GM19239 (cell line): ENCODE measurements at places on chromosomes 5 and 9.

DNA sequence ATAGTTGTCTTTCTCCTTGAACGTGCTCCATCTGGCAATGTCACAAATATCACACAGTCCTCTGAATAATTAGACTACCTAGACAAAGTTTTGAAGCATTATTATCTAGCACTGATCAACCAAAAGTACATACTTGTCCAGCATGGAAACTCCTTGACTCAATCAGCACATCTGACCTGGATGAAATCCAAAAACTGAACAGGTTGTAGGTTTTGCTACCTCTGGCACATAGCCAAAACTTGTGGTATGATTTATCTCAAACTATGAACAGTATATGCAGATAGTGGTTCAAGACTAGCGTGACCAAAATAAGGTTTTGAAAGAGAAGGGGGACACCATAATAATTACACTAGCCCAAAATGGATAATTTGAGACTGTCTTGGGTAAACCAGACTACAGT is 158.1 kb downstream of the ARRDC3 start:
- no peak for DNase-seq

- no peak for DNase-seq
Measured at GRCh38 chr5:56574778-56575177, 240.6 kb upstream of the MAP3K1 start.

DNA sequence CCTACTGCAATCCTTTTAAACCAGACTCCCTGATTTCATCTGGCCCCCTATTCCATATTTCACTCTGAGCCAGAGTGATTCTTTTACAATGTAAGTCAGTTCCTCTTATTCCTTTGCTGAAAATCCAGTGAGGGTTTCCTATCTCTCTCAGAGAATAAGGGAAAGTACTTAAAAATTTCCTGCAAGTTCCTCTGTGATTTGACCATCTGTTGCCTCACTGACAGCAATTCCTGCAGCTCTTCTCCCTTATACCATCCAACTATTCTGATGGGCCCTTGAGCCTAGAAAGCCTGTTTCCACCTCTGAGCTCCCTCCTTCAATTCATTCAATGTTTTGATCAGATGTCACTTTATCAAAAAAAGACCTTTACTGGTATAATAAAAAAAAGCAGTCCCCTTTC is 317.1 kb upstream of the CCNH start:
- DNase-seq: no peak

GRCh38 chr9:123394291-123395235 is 38.6 kb downstream of the CRB2 start:
- DNase-seq: no peak

GRCh38 chr5:179343021-179343718 is 2.1 kb downstream of the ADAMTS2 start:
- DNase-seq: no peak

DNA sequence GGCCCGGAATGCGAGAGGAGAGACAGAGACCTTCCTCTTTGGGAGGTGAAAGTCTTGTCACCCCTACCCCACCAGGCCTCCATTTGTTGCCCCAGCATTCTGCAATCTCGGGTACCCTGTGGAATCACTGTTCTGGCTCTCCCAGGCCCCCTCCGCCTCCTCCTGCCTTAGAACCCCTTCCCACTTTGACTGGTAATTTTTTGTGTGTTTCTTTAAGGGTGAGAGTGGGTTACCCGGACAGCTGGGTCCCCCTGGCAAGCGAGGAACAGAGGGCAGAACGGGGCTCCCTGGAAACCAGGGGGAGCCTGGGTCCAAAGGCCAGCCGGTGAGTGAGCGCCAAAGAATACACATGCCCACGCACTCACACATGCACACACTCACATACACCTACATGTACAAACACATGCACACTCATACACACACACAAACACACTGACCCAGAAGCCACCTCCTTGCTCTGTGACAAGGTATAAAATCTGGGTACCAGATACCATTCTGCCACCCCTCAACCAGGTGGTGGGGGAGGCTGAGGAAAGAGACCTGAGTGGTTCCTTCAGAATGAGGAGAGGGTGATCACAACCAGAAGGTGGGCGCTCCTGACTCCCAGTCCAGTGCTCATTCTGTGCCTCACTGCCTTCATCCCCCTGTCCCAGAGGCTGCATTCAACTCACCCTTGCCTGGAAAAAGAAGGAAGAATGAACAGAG is 30.9 kb upstream of the ORM1 start:
- no peak for DNase-seq

DNA sequence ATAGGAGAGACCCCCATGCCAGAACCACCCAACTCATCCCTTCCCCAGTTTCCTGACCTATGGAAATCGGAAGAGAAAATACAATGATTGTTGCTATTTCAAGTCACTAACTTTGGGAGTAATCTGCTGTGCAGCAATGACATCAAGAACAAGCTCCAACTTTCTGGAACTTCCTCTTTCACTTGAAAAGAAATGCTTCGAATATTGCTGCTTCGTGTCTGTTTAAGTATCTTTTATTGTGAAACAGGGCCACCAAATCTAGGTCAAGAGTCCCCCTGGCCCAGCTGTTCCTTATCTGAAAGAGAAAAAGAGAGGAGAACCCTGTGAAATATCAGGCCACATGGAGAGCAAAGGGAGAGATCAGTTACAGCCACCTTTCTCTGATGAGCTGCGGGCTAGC is 59.4 kb upstream of the DNAH5 start:
- DNase-seq: no peak

- DNase-seq: no peak
Measured at GRCh38 chr9:93461821-93462220, 8.4 kb upstream of the FAM120AOS start.

DNA sequence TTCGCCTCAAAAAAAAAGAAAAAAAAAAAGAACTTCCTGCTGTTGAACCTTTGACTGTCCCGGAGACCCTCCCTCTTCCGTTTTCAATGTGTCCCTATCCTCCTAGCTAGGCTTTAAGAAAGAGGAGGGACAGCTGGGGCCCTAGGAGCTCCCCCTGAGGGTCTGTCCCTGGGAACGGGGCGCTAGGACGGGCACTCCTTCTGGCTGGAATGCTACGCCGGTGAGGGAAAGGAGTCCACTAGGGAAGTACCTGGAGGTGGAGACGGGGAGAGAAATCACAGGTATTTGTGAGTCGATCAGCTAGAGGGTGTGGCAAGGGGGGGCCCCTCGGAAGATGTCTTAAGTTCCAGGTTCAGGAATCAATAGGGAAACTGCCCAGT is 4.6 kb downstream of the SIT1 start:
- no peak for DNase-seq

- no peak for DNase-seq
Measured at GRCh38 chr5:107058803-107059202, 611.9 kb downstream of the EFNA5 start.
